ENCODE measurements at places on chromosomes 3 and 15.

- DNase-seq: no peak
Observed at GRCh38 chr3:153244961-153245360, 82.9 kb downstream of the RAP2B start.

GRCh38 chr15:48358229-48359152, 27.3 kb downstream of the DUT start:
- DNase-seq: no peak

DNA sequence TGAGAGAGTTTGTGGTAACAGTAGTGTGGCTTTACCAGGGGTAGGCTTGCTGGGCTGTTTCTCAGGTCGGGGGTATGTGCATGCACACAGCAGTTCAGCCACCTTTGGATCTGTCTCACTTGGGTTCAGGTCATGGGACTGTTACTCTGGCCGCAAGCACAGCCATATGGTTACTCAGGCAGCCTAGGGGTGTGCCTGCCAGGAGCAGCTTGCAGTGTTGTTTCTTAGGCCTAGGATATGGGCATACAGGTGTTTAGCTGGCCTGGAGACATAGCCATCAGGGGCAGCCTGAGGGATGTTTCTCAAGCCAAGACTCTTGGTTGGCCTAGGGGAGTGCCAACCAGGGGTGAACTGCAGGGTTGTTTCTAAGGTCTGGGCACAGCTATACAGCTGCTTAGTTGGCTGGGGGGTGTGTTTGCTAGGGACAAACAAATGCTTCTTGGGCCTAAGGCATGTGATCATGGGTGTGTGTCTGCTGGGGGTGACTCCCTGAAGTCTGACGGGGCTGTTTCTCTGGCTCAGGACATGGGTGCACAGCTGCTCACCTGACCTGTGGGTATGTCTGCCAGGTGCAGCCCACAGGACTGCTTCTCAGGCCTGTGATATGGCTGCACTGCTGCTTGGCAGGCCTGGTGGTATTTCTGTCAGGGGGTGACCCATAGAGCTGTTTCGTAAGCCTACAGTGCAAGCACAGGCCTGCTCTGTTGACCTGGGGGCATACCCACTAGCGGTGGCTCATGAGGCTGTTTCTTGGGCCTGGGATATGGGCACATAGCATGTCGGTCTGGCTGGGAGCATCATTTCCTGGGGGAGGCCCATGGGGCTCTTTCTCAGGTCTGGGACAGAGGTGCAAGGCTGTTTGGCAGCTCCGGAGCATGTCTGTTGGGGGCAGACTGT, 168.0 kb upstream of the THRB start:
- no peak for DNase-seq

DNA sequence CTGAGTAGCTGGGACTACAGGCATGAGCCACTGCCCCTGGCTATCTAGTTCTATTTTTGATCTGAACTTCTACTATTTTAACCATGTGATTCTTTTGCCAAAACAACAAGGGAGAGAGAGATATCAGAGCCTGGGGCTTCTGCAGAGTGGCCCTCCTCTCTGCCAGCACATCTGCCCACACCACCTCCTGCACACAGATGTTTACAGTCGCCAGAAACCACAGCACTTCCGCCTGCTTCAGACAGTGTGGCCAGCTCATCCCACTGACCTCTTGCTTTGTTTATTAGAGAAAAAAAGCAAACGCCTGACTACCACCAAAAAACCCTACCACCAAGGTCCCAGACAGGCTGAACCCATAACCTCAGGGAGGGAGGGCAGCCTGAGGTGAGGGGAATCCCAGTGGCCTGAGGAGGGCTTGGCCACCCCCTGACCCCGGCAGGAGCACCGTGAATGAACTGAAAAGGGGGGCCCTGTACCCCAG, 85.9 kb upstream of the ABHD2 start:
- DNase-seq: peak; percentile 12

DNA sequence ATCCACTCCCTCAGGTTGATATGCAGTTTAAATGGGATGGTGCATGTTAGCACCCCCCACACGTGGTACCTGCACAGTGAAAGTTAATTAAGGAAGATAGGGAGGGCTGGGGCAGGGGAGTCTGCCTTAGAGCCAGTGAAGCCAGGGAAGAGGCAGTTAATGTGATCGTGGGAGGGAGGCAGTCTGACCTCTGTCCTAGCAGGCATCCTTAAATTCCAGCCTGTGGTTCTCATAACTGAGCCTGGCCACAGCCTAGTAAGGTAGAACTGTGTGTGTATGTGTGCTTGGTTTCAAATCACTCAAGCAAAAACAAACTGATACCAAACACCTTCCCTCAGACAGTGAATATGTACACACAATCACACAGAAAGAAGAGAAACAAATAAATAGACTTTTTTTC, 319.1 kb upstream of the TLE3 start:
- no peak for DNase-seq

DNA sequence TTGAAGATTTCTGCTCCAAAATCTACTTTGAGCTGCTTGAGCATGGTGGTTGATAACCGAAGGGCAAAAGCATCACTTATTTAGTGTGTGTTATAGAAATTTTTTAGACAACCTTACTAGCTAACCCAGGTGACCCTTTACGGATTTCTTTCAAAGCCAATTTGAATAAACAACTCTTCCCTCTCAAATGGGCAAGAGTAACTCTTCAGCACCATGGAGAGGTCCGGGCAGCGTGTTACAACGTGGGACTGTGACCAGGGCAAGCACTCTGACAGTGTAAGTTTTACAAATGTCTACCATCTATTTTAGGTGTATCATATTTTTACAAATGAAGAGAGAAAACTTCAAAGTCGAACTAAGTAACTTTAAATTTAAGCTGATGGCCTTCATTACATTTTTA, 471.8 kb downstream of the MFSD1 start:
- DNase-seq: no peak

DNA sequence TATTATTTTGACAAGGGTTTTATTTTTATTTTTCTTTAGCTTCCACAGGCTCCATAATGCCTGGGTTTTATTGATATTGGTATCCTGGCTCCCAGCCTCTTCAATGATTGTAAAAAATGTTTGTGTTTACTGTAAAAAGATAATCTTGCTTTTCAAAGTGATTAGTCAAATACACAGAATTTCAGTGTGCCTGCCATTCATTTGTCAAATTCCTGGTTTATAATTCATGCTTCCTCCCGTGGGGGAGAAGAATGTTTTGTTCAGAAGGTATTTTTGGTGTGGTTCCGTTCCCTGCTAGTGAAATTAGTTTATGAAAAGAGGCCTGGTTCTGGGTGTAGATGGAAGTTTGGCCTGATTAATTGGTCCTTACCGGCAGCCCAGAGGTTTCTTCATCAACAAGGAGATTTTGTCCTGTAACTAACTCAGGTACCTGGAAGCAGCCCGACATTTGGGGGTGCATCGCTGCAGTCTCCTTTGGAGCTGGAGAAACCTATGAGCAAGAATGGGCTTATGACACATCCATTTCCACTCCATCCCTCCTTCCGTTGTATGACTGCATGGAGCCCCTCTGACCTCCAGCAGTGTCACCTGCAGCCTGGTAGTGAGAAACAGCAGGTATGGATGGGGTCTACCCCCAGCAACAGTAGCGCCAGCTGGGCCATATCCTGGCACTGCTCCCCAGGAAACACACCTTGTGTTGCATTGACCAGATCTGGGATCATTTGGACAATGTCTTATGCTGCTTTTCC, 101.5 kb downstream of the PGPEP1L start:
- no peak for DNase-seq

DNA sequence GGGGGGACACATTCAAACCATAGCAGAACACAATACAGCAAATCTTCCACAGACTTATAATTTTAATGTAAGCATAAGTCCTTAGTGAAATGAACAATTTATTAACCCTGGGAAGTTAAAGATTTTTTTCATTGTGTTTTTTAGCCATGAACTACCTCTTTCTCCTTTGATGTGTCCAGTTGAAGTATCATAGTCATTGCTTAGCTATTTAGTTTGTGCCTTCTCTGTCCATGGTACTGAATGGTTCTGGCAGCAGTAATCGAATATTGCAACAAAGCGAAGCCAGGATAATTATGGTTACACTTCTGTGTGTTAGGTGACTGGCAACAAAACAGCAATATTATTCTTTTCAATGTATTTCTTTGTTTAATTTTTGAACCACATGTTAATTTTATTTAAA, 403.0 kb upstream of the ONECUT1 start:
- DNase-seq: no peak

- no peak for DNase-seq
Observed at GRCh38 chr15:36644191-36644896, 64.9 kb downstream of the CDIN1 start.

- no peak for DNase-seq
Observed at GRCh38 chr3:61828184-61828874, 267.0 kb downstream of the PTPRG start.

All from C1 segment of cervical spinal cord (tissue), 14 donors.